ENCODE measurements at places on chromosomes 12 and 14.

GRCh38 chr12:120920178-120920577 is 16.0 kb upstream of the SPPL3 start:
- DNase-seq = no peak

- no peak for DNase-seq
Measured at GRCh38 chr14:52786887-52787286, 4.5 kb downstream of the GNPNAT1 start.

DNA sequence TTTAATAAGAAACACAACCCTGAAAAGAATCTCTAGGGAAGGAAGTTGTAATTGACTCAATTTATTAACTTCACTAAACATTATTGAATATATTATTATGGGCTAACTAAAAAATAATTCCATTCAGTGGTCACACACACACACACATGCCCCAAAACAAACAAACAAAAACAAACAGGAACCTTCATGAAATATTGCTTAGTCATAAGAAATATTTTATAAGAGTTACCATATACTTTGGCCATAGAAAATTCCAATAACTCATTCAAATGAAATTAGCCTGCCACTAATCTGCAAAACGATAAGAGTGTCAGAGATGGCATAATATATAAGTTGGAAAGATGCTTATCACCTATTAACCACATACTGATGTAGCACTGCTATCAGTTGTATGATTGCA is 268.4 kb upstream of the AMIGO2 start:
- no peak for DNase-seq

- no peak for DNase-seq
Measured at GRCh38 chr14:76181546-76181945, 29.8 kb downstream of the GPATCH2L start.

GRCh38 chr12:102513272-102513671 is 32.9 kb upstream of the IGF1 start:
- DNase-seq = no peak

GRCh38 chr14:68695856-68696255 is 97.0 kb downstream of the ZFP36L1 start:
- DNase-seq = no peak

GRCh38 chr12:65125975-65126374 is 4.9 kb upstream of the WIF1 start:
- DNase-seq = no peak

DNA sequence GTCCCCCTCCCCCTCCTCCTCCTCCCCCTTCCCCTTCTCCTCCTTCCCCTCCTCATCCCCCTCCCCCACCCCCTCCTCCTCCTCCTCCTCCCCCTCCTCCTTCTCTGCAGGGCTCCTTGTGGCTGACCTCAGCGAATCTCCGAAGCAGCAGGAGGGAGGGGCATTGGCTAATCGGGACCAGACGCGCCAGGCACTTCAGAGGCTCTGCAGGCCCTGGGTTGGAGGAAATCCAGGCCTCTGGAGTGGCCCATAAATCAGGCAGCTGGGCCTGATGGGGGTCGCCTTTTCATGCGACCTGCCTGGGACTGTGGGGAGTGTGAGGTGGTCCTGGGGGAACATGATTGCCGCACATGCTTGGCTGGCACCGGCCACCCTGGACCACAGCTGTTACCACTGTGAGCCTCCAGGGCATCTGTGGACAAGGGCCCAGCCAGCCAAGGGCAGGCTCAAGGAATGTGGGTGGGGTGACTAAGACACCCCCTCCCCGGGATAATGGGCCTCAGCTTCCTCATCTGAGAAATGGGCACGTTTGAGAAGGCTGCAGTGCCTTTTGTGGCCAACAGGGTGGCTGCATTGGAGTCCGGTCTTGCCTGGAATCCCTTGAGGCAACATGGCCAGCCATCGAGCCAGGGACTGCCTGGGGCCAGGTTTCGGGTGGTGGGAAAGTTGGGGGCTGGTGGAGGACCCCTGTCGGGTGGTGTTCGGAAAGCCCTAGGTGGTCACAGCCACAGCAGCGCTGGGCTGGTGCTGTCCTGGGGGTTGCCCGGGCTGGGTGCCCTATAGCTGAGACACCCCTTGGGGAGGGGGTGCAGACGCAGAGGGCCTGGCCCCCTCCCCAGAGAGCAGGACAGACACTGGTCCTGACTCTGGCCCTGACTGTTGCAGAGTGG is 12.0 kb downstream of the KIF26A start:
- no peak for DNase-seq

DNA sequence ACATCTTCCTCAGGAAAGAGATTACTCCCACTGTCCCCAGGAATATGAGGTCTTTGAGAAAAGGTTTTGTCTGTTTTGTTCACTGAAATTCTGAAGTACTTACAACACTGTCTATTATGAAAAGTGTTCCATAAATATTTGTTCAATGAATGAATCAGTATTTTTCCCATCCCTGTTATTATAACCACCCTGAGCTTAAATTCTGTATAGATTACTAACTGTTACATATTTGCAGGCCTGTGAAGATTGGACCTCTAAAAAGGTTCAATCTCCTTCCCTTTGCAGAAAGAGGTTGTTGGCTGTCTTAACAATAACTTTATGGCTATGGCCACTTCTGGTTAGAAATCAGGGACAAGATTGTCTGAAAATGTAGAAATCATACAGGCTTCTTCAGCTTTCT is 174.5 kb upstream of the NPAS3 start:
- no peak for DNase-seq

- no peak for DNase-seq
Measured at GRCh38 chr14:92625213-92625612, 111.6 kb downstream of the RIN3 start.

GRCh38 chr14:36663404-36664321 is 2.0 kb downstream of the PAX9 start:
- DNase-seq = no peak

DNA sequence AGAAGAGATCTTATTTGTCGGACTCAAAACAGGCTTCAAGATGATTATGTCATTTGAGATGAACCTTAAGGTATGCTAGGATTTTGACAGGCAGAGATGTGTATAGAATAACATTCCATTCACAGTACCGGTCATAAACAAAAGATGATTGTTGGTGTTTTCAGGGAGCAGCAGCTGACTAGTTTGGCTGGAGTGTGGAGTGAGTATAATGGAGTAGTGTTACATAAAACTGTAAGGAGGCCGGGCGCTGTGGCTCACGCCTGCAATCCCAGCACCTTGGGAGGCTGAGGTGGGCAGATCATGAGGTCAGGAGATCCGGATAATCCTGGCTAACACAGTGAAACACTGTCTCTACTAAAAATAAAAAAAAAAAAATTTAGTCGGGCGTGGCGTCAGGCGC is 23.9 kb downstream of the SERPINA10 start:
- DNase-seq = no peak

DNA sequence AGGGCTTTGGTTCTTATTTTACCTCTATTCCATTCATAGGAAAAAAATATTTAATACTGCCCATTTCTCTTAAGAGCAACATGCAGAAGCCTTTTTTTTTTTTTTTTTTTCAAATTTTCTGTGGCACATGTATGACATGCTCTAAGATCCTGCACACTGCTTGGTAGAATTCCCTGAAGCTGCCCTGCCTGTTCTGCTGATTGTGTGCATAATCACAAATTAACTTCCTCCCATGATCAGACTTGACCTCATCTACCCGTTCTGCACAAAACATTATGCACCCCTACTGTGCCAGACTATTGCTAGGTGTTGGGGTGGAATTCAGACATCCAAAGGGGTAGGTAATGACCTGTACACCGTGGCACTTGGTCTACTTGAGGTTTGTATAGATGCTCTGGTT is 22.2 kb downstream of the SUDS3 start:
- no peak for DNase-seq

- no peak for DNase-seq
Measured at GRCh38 chr12:2857021-2857431, at the start of gene TEX52. Gene TEX52, minus strand, starts transcription at chr12:2857039. Its CDS starts 13 bp downstream, at chr12:2857026.

GRCh38 chr14:94423453-94424056 is 29.0 kb downstream of the SERPINA11 start:
- DNase-seq = no peak

DNA sequence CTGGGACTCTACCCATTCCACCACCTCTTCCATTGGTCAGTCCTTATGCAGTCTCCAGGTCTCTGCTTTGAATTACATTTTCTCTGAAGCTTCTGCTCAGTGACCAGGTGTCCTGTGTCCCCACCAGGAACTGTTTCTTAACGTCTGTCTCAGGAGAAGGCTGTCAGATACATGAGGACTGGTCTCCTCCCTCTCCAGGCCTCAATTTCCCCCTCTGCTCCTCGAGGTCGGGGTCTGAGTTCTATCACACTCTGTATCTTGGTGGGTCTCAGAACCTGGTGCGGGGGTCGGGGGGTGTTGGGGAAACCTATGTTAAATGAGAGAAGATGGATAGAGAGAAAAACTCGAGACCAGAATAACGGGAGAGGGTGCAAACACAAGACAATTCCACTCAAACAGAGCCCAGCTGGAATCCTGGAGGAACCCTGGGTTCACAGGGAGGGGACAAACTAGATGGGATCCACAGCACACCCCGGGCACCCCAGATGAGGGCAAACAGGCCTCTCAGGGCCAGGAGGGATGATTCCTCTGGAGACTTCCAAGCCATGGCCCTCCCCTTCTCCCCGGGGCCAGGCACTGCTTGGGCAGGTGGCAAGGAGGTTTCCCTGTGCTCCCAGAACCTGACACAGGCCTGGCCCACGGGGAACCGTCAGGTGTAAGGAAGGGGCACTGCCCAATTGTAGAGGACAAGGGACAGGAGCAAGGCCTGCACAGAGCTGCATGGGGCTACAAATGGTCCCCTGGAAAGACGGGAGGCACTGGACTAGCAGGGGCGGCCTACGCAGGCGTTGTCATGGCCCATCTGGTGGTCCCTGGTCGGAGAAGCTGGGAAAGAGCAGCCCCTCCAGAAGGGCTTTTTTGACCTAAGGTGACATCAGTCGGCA is 313.2 kb upstream of the DIO3 start:
- DNase-seq = no peak

- no peak for DNase-seq
Measured at GRCh38 chr12:98744680-98745079, 99.6 kb downstream of the APAF1 start.

GRCh38 chr14:96874127-96874526 is 76.9 kb downstream of the VRK1 start:
- no peak for DNase-seq

- DNase-seq = no peak
Measured at GRCh38 chr12:4133636-4134447, 139.7 kb upstream of the CCND2 start.

DNA sequence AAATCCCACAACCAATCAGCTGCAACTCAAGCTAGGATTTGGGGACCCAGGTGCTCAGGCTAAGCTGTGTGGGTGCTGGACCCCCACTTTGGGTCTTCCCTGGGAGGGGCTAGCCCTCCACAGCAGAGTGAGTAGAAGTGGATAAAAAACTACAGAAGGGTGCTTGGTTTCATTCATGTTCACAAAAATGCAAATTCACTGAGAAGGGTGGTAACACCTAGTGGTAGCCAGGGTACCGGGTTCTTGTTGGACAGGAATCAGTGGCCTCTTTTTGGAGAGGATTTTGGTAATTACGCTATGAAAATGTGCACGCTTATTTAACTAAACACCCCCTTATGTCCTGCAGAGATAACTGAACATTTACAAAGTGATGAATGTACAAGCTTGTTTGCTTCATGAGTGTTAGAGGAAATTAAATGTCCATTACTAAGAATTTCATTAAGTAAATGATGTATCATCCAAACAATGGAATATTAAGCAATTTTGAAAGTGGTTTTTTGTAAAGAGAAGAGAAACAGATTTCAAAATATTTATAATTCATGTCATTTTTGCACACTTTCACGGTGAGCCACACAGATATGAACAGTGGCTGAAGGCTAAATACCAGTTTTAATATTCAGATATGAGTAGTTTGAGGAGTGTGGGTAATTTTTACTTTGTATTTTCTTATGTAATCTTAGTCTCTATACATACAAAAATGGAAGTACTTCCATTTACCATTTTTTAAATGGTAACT is 78.3 kb downstream of the DDX51 start:
- no peak for DNase-seq

GRCh38 chr12:2561367-2561766 is 233.4 kb upstream of the FKBP4 start:
- no peak for DNase-seq

- DNase-seq = peak; percentile 45
Measured at GRCh38 chr12:123533672-123534643, at the start of gene RILPL1. Gene RILPL1, minus strand, starts transcription at chr12:123533719. Its CDS starts 237 bp downstream, at chr12:123533482.

DNA sequence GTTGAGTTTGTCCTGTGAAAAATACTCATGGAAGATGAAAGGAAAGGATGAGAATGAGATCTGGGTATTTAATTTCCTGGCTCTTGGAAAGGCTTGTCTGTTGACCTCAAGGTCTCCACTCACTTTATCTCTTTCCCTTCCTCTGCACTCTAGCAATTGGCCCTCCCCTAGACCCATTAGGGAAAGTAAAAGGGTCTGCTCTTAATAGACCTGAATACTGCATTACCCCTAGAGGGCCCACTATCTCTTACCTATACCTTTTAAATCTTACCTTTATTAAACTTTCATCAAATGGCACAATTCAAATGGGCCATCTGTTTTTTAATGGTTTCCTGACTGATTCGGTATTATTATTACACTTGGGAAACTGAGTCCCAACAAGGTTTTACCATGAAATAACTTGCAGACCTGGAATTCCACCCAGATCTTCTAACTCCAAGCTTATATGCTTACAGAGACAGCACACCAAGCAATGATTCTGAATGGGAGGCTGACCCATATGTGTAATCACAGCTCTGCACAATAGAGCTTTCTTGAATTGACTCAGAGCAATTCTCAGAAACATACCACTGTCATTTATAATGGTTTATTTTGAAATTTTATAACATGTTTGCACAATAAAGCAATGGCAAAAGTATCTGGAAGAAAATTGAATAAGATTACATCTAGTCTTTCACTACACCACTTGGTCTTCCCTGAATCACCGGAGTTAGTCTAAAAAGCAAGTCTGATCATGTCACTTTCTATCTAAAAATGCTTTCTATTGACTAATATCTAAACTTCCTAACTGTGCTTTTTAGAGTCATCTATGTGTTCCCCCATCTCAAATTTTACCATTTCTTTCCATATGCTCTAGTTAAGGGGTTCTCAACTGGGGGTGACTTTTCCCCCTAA is 618.5 kb downstream of the NRXN3 start:
- DNase-seq = no peak

DNA sequence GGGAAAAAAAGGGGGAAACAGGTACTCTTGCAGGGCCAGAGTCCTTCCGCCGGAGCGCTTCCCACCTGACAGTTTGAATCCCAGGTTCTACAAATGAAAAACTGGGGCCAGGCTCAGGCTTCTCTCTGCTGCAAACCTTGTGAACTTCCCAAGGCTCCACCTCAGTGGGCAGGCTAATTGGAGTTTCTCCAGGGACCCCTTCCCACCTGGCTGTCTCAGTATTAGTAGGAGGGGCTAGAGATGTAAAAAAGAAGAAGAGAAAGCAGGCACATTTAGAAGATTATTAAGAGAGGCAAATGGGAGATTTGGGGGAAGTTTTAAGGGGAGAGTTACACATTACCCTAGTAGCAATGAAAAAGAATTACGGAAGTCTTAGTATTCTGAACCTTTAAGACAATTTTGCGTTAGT is 20.0 kb upstream of the CLEC2D start:
- DNase-seq = peak; percentile 53

- no peak for DNase-seq
Measured at GRCh38 chr12:10069099-10069498, 29.7 kb downstream of the CLEC1A start.

- no peak for DNase-seq
Measured at GRCh38 chr14:74324931-74325361, 22.2 kb upstream of the ABCD4 start.

GRCh38 chr12:132197581-132198354 is 53.5 kb downstream of the NOC4L start:
- DNase-seq = no peak

GRCh38 chr12:96343347-96343954 is 56.8 kb downstream of the CDK17 start:
- no peak for DNase-seq

Data from memory B cell (primary cell).